Stimulated activated CD8-positive, alpha-beta memory T cell treated with anti-CD3 and anti-CD28 coated beads, Interleukin-4, amount 100 ng/mL, for 1 hour (primary cell): ENCODE measurements at places on chromosomes 11 and 22.

DNA sequence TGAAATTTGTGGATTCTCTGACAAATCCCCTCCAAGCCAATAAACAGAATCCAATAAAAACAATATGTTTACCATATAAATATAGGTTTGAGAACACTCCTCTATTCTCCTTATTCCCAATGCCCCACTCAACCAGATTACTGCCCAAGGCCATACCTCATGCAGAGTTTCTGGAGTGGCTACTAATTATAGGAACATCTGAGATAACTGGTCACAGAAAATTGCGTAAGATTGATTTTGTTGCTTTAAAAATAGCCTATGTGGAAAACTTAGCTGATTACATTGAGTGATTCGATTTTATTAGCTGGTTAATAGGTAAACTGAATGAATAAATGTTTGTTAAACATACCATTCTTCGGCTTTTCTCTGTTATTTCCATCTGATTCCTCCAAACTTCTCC lies 48.0 kb downstream of the ME3 start:
- DNase-seq = no peak

- DNase-seq = no peak
Measured at GRCh38 chr22:16922076-16922475, 85.9 kb downstream of the GAB4 start.

DNA sequence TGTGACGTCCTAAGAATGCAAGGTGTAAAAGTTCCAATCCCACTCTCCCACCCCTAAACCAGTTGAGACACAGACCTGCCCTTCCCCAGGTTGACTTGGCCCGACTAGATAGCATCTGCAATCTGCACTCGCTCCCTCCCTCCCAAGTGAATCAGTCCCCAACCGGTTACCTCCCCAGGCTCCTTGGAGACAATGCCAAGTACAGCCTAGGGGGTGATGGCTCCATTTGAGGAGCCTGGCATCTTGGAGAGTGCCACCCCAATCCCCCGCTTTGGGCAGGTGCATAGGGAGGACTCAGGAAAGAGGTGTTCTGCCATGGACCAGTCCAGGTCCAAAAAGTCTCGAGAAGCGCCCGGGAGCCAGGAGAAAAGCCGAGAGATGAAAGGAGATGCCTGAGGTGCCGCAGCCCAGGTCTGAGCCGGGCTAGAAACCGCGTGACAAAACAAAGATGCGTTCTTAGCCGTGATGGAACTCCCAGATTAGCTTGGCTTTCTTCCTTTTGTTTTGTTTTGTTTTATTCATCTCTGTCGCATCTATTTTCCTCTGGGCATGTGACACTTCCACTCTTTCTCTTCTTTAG lies 18.7 kb upstream of the SNX32 start:
- no peak for DNase-seq

GRCh38 chr11:64132191-64132771 lies 33.6 kb downstream of the MACROD1 start:
- DNase-seq = no peak

- no peak for DNase-seq
Measured at GRCh38 chr11:133981156-133981555, 24.4 kb upstream of the IGSF9B start.

DNA sequence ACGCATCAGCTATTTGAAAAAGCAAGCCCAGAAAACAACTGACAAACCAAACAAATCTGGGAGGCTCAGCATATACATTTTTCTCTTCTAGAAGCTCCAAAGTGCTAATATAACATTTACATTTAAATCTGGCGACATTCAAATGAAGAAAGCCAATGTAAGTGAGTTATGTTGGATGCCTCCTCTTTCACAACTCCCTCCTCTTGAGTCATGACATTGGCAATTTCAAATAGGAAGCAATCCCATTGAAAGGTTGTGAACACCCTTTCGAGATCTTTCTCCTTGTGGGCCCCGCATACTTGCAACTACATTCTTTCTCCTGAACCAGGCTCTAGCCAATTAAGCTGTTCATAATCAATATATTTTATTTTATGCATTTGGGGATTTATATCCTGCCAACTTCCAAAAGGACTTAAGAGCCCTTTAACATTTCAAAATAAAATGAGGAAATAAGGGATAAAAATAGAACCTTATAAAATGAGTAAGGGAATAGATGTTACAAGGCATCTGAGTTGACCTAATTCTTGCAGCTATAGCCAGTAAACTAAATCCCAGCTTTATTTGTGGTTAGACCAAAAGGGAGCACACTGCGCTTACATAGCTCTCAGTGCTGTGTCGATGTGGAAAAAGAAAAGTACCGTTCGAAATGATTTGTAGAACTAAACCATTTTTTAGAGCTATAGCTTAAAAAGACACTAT lies 129.5 kb upstream of the SESN3 start:
- no peak for DNase-seq

GRCh38 chr11:18371279-18371678 lies 23.1 kb upstream of the LDHA start:
- DNase-seq = no peak

GRCh38 chr11:123161376-123162030 lies 33.5 kb downstream of the CLMP start:
- no peak for DNase-seq

GRCh38 chr11:22433517-22433916 lies 95.3 kb downstream of the SLC17A6 start:
- DNase-seq = no peak

GRCh38 chr11:65851811-65852507 lies 6.0 kb downstream of the CFL1 start:
- DNase-seq = no peak

DNA sequence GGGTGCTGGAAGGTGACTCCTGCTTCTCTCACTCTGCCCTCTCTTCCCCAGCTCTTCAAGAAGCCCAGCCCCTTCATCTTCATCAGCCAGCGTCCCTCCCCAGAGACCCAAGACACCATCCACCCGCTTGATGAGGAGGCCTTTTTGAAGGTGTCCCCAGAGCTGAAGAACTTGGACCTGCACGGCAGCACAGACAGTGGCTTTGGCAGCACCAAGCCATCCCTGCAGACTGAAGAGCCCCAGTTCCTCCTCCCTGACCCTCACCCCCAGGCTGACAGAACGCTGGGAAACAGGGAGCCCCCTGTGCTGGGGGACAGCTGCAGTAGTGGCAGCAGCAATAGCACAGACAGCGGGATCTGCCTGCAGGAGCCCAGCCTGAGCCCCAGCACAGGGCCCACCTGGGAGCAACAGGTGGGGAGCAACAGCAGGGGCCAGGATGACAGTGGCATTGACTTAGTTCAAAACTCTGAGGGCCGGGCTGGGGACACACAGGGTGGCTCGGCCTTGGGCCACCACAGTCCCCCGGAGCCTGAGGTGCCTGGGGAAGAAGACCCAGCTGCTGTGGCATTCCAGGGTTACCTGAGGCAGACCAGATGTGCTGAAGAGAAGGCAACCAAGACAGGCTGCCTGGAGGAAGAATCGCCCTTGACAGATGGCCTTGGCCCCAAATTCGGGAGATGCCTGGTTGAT lies 12.6 kb downstream of the IL10RA start:
- DNase-seq = no peak

DNA sequence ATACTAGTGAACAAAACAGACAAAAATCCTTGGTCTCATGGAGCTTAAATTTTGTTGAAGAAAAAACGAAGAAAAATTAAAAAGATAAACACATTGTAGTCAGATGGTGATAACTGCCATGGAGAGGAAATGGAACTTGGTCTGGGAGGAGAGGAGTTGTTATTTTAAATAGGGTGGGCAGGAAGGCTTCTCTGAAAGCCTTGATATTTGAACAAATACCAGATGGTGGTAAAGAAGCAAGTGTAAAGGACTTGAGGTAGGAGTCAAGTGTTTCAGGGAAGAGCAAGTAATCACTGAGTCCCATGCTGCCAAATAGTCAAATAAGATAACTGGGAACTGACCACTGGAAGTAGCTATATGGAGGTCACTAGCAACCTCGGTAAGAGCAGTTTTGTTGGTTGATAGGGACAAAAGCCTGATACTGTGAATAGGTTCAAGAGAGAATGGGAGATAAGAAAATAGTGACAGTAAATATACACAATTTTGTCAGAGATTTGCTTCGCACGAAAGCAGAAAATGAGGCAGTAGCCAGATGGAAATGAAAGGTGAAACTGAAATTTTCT lies 55.1 kb downstream of the SESN3 start:
- DNase-seq = no peak

DNA sequence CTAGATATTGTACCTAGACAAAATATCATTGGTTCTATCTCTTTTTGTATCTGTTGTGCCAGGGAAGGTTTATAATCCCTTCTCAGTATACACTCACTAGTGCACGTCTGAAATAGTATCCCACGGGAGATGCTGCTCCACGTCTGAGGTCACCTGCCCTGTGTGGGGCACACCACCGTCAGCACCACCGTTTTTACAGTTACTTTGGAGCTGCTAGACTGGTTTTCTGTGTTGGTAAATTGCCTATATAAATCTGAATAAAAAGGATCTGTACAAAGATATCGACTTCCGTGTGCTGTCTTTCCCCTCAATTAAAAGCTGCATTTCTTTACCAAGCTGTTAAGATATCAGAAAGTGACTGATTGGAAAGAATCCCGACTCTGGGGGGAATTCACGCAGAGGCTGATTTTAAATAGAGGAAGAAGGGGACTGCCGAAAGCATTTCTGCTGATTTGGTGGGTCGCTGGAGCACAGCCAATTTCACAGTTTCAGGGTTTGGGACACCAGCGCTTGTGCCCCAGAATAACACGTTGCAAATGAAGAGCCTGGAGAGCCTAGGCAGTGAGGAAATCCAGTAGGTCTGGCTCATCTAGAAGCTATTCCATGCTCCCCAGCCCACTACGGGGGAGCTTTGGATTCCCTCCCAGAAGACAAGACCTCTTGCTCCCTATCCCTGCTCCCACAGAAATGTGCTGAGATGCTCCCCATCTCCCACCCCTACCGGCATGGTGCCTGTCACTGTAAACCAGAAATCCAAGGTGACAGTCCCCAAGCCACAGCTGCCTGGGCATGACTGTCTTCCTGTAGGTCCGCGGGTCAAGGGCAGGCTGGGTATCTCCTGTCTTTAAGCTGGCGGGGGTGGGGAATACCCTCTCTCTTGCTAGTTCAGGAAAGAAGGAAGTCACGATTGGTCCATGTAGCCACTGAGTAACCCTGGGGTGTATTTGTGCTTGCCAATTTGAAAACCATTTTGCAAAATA lies 12.7 kb upstream of the MYO18B start:
- DNase-seq = no peak

- DNase-seq = no peak
Measured at GRCh38 chr11:114308689-114309089, 12.5 kb downstream of the NNMT start.

GRCh38 chr11:12943311-12943710 lies 65.8 kb upstream of the RASSF10 start:
- no peak for DNase-seq

DNA sequence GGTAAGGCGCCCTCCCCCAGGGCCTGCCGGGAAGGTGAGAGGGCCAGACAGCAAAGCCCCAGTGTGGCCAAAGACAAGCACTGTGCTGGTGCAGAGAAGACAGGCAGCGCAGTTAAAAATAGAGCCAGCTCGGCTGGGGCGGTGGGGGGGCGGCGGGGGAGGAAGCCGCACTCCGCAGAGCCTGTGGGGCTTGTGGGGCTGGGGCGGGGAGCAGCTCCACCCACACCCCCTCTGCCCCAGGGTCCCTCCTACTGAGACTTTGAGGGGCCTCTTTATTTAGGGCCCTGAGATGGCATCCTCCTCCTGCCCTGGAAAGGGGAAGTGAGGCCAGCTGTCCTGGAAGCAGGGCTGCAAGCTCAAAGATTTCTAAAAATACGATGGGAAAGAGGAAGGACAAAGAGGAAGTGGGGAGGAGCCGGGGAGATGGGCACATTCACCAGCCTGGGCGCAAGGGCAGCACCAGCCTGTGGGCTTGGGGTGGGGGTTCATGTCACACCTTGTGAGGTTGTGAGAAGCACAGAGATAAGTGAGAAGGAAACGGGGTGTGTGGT lies 2.6 kb downstream of the CYTH4 start:
- no peak for DNase-seq

DNA sequence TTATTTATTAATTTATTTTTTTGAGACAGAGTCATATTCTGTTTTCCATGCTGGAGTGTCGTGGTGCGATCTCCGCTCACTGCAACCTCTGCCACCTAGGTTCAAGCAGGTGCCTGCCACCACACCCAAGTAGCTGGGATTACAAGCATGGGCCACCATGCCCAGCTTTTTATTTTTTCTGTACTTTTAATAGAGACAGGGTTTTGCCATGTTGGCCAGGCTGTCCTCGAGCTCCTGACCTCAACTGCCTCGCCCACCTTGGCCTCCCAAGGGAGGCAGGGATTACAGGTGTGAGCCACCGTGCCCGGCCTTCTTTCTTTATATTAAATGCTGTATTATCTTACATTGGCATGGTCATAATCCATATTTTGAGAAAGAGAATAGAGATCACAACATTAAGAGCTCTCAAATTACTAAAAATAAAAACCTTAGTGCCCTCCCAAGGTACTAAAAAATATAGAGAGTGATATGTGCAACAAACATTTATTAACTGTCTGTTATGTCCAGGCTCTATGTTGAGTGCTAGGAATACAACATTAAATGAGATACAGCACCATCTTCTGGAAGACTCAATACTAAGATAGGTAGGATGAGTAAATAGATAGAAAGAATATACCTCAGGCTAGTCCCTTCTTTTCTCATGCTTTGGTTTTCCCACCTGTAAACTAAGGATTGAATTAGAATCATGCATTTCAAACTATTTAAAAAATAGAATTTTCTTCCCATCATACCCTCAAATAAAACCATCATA lies 84.1 kb downstream of the BBOX1 start:
- no peak for DNase-seq

DNA sequence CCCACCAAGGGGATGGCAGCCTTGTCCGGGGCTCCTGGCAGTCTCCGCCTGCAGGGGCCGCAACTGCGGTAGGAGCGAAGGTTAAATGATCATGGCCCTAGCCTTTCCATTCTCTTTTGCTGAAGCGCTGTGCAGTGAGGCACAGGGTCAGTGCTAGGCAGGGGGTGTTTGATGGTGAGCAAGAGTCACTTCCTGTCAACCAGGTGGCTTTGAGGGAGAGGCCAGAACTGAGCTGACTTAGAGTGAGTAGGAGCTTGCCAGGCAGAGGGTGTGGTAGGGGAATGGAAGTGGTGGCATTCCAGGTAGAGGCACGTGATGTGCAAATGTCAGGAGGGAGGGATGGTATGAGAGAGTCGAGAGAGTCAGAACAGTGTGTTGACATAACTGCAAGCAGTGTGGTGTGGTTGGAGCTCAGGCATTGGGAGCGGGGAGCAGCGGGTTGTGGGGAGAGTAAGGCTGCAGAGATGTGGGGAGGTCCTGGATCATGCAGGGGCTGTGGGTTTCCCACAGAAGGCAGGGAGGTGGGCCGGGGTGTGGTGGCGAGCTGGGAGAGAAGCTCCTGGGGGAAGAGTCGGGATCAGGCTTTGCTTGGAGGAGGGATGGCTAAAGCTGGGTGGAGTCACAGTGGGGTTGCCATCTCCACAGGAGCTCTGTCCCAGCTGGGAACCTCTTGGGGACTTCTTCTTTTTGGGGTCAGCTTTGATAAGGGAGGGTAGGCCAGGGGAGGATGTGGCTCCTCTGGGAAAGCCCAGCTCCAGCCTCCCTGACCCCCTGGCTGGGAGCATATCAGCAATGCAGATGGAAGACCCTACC lies 33.3 kb downstream of the AMPD3 start:
- no peak for DNase-seq

DNA sequence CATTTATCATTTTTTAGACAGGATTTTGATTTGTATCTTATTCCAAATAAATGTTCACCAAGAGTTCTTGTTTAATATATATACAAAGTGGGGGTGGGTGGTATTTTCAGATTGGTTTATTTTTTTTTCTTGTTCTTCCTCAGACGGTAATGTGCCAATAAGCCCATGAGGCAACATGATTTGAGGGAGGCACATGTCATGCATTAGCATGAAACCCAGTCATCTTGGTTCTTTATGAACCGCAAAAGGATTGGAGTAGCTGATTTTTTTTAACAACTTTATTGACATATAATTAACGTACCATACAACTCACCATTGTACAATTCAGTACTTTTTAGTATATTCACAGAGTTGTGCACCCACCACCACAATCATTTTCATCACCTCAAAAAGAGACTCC lies 2.7 kb downstream of the BCL2L13 start:
- DNase-seq = no peak
